ENCODE measurements at places on chromosomes 6 and 20.

DNA sequence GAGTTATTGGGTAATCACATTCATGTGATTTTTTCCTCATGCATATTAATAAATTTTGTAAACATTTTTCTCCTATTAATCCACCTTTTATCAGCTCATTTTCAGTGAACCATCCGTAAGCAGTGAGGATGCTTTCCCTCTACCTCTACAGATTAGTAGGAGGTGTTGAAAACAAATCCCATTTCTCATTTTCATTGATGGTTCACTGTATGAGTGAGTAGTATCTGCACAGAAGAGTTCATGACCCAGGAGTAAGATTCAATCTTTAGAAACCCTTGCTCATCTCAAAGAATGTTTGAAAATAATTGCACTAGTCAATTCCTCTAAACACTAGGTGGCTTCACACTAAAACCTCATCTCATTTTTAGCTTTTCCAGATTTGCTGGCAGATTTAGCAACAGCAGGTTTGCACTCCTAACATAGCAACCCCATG is 440.0 kb downstream of the HAO1 start:
- DNase-seq: no peak

DNA sequence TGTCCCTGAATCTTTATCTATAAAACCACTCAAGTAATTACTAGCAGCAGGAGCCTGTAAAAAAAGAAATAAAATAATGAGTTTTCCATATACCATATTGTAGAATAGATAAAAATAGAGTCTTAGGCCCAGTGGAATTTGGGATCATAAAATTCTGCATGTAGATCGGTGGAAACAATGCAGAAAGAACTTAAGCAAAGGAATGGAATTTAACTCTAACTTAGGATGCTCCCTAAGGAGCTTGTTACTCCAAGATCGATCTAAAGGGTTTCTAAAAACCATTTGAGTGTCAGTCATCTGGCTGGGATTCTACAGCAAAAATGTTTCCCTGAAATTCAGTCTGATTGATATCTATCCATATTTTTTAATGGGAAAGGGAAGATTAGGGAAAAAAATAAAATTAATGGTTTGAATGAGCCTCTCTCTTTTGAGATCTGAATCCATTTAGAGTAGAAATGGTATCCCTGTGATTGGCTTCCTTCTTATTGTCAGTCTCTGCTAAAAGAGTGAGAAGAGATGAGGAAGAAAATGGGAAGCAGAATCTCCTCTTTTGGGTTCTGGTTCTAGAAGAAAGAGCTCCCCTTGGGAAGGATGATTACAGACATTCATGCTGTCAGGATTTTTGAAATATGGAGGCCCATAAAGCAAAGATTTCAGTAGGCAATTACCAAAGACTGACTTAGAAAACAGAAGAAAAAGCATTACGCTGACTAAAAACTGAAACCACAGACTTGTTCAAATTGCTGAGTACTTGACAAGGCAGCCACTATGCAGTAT is 564.3 kb upstream of the MARCKS start:
- no peak for DNase-seq

GRCh38 chr20:35003211-35004031 is 47.8 kb downstream of the MYH7B start:
- DNase-seq: no peak

- no peak for DNase-seq
Measured at GRCh38 chr6:9614778-9615177, 800.1 kb downstream of the TFAP2A start.

- DNase-seq: no peak
Measured at GRCh38 chr6:109363753-109364152, 18.5 kb downstream of the CD164 start.

- DNase-seq: no peak
Measured at GRCh38 chr6:29749668-29750067, 26.4 kb downstream of the HLA-F start.

GRCh38 chr6:166950443-166950821 is 5.9 kb downstream of the RNASET2 start:
- no peak for DNase-seq

GRCh38 chr6:168121303-168121665 is 42.3 kb upstream of the FRMD1 start:
- no peak for DNase-seq

DNA sequence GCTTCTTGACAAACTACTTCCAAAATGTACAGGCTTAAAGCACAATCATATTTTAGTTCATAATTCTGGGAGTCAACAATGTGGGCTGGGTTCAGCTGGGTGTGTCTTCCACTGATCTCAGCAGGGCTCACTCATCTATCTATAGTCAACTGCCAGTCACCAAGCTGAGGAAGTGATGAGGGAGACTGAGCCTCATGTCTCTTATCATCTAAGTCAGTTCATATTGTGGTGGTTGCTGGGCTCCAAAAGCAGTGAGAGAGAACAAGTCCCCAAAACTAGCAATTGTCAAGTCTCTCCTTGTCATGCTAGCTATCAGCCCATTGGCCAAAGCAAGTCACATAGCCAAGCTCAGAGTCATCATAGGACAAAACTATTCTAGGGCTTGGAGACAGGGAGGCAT is 465.9 kb upstream of the ARID1B start:
- no peak for DNase-seq

DNA sequence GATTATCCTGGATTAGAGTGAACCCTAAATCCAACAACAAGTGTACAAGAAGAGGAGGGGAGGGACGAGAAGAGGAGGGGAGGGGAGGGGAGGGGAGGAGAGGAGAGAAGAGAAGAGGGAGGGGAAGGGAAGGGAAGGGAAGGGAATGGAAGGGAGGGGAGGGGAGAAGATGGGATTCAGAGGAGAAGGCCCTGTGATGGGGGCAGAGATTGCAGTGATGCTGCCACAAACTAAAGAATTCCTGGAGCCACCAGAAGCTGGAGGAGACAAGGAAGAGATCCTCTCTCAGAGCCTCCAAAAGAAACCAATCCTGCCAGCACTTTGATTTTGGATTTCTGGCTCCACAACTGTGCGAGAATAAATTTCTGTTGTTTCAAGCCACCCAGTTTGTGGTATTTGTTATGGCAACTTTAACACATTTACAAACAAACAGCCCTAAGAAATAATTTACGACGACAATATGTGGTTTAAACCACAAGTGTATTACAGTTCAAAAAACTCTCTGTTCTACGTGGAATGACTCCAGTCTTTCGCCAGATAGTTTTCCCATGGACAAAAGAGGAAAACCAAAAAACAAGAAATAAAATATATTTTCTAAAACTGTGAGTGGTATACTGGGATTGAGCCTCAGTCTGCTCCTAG is 235.4 kb downstream of the HDGFL1 start:
- DNase-seq: no peak

DNA sequence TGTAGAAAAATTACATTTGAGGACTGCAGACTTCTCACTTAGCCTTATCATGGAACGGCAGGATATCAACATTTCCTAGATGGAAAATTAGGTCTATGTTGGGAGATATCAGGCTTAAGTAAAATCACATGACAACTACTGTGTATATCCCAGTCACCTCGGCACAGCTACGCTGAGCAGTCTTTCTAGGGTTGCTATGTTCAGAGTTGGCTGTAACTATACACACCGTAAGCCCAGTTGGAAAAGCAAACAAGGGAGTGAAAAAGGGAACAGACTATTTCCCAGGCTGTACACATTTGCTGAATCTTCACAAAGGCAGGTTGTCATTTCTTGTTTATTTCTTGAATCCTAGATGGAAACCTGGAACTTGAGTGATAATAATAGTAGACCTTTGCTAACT is 80.7 kb upstream of the PTPRK start:
- peak; percentile 13 for DNase-seq

GRCh38 chr6:132537145-132537544 is 932 bp upstream of the TAAR9 start:
- DNase-seq: no peak

DNA sequence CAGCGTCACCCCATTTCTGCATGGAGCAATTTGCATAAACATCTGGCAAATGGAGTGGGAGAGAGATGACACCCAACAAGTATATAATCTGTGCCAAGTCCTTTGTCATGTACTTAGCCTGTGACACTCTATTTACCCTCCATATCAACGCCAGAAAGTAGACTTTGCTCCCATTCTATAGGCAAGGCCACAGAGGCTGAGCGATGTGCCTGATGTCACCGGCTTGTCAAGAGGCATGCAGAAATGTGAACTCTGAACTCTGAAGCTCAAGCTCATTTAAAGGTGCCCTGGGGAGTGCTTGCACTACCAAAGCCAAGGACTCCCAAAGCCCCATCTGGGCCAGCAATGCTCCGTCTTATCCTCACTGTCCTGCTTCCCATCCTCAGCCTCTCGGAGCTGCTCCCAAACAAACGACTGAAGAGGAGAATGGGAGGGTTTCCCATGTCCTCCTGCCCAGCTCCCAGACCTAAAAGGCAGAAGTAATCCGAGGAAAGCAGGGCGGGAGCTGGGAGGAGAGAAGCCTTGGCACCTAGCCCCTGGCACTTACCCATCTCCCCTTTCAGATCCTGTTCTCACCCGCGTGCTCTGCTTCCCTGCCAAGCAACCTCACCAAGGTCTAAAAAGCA is 9.2 kb downstream of the CPNE5 start:
- DNase-seq: no peak

GRCh38 chr6:90103056-90103800 is 193.4 kb downstream of the BACH2 start:
- no peak for DNase-seq

DNA sequence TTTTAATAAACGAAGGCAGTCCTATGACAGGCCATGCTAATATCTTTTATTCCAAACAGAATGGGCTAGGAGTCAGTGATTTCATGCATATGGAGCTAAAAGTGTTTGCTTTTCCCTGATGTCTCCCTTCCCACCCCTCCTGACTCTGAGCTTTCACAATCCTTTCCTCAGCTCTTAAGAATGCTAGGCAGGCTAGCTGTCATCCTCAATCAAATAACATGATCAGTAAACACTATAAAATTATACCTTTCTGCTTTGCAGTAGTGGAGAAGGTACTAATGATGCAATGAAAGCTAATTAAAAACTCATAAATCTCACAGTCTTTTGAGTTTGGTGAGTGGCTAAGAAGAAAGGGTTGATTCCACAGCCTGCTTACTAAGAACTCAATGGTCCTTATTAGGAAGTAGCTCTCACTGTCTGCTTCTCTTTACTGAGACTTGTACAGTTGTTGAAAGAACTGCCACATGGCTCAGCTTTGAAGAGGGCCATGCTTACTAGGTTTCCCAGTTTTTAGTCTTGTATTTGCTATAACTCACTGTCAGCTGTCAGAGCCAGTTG is 250.9 kb upstream of the JAG1 start:
- peak; percentile 93 for DNase-seq

GRCh38 chr20:19661717-19662636 is 96.1 kb upstream of the RIN2 start:
- peak; percentile 56 for DNase-seq

DNA sequence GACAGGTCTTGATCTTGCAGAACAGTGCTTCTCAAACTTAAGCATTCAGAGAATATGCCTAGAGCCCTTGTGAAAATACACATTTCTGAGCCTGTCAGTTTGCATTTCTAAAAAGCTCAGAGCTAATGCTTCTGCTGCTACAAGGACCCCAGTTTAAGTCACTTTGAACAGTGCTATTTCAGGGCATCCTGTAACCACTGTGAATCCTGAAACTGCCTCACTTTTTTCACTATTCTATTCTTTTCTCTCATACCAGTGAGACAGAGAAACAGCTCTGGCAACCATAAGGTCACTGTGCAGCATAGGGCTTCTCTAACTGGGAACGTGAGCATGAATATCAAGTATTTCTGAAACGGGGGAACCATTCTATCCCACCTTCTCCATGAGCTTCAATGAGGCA is 51.2 kb downstream of the LGSN start:
- no peak for DNase-seq

DNA sequence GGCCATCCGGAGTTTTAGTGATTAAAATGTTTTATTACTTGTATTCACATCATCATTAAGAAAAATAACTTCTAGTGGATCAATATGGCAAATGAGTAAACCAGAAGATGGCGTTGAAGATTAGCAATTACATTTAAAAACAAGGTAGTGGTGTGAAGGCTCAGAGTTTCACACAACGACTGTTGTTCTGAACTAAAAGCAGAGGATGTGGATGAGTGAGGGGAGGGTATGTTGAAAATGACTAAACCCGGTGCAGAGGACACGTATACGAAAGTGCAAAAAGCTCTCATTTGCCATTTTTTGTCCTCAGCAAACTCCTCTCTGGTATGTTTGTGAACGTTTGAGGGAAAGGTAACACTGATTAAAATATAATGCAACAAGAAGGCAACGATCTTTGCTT is 1.9 kb upstream of the IRF4 start:
- no peak for DNase-seq

DNA sequence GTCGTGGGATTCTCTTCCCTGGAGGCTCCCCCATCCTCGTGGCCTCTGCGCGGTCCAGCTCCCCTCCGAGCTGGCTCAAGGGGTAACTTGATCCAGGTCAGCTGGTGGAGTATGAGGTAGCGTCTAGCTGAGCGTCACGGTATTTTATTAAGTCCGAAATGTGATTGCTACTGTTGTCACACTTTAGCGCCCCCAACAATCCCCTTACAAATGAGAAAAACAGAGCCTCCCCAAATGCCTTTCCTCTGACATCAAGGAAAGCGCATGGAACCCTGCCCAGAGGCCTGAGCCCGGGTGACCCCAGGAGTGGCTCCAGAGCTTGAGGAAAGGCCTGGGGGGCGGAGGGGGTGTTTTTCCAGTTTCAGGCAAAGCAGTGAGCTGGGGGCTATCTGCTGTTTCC is 192.4 kb downstream of the ZMYND8 start:
- no peak for DNase-seq

DNA sequence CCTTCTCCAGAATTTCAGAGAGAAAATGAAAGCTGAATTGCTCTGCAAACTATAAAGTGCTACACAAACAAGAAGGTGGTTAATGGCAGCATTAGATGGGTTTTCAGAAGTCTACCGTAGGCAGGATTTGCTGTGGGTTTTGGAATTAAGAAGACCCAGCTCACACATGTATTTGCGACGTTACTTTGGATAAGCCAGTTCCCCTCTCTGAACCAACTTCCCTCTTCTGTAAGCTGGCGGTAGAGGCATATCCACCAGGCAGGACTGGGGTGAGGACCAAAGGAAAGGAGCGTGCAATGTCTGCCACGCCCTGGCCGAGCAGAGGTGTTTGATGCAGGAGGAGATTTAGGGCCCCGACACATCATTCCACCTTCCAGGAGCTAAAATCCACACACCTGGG is 6.9 kb downstream of the RSPO4 start:
- no peak for DNase-seq

DNA sequence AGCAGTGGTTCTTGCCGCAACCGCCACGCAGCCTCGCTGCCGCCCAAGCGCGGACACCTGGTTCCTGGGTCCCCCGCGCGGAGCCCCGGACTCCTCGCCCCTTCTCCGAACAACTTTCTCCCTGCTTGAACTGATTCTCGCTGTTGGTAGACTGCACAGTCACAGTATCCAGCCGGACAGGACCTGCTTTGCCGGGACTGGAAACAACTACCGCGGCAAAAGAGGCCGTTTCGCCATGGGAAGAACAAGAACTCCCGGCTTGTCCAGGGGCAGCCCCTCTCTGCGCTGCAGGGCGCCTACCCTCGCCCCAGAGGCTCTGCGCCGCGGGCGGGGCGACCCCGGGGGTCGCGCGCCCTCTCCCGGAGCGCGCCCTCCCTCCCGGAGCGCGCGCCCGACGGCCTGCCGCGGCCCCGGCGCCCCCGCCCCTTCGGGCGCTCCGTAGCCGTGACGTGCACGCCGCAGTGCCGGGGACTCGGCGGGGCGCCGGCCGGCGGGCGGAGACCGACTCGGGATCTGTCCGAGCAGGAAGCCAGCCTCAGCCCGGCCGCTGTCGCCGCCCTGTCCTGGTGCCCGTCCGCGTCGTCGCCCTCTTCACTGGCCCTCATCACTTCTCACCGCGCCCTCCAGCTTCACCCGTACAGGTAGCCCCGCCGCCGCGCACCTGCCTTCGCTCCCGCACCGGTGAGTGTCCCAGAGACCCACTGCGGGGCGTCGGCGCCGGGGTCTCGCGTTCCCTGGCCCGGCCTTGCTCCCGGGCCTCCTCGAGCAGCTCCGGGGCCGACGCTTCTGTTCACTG is at the start of gene MYO6:
TSS of gene MYO6 (plus strand) at position 497 of the 796 bp plus-strand sequence. CDS start 68,309 bp downstream, outside the sequence.
- peak; percentile 74 for DNase-seq

Measured in fibroblast of skin of back (primary cell).